ENCODE measurements at places on chromosomes 7 and 10. TPM values are rescaled to one million over a fixed set of nuclear protein-coding genes. Genes with fewer than 3 reads are reported as not detected.

SGCE gene
- total RNA-seq = under 0.01 TPM

CNTNAP2 gene
- 0.54 TPM for total RNA-seq

BLNK gene
- 1.3 TPM for total RNA-seq

CYP2W1 gene
- total RNA-seq = not detected

ANKRD61 gene
- under 0.01 TPM for total RNA-seq

STOX1 gene
- total RNA-seq = 0.54 TPM

SRRT gene
- total RNA-seq = 67.6 TPM

SFMBT2 gene
- total RNA-seq = 4.3 TPM

CAV1 gene
- total RNA-seq = 4.3 TPM

DNA sequence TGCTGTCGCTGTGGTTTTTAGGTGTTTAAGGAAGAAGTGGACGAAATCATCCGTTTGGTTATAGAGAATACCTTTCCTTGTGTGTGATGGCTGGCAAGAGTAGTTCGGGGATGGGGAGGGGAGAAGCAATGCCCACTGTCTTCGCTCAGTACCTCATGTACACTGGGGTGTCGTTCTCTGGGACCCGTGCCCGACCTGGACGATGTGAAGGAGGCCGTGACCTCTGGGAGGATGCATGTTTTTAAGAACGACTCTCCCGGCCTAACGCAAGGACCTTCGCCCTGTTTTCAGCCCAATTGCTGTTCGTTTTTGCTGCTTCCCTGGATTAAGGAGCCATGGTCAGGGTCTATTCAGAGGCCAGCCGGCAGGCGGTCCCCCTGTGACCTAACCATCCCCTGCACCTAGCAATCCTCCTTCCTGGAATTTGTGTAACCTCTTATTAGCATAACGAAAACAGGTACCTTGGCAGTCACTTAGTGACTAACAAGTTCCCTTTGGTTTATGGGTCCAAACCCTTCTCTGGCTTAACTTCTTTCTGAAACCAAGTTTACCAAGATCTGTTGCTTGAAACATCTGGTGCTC lies 1.3 kb downstream of the NFE2L3 start:
- no peak for DNase-seq

- no peak for DNase-seq
Measured at GRCh38 chr7:78953726-78954363, 499.6 kb downstream of the MAGI2 start.

GRCh38 chr10:79399223-79399831 lies 46.1 kb downstream of the ZCCHC24 start:
- no peak for DNase-seq

- DNase-seq = peak; percentile 10
Measured at GRCh38 chr10:57579926-57580325, 687.8 kb downstream of the IPMK start.

DNA sequence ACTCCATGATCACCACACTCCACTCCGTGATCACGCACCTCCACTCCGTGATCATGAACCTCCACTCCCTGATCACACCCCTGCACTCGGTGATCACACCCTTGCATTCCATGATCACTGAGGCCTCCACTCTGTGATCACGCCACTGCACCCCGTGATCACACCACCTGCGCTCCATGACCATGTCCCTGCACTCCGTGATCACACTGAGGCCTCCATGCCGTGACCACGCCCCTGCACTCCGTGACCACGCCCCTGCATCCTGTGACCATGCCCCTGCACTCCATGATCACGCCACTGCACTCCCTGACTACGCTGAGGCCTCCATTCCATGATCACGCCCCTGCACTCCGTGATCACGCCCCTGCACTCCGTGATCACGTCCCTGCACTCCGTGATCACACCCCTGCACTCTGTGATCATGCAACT lies 27.1 kb downstream of the STK32C start:
- no peak for DNase-seq

- DNase-seq = no peak
Measured at GRCh38 chr7:2820508-2820934, 23.6 kb downstream of the GNA12 start.

GRCh38 chr10:61612450-61612849 lies 50.3 kb upstream of the CABCOCO1 start:
- no peak for DNase-seq

DNA sequence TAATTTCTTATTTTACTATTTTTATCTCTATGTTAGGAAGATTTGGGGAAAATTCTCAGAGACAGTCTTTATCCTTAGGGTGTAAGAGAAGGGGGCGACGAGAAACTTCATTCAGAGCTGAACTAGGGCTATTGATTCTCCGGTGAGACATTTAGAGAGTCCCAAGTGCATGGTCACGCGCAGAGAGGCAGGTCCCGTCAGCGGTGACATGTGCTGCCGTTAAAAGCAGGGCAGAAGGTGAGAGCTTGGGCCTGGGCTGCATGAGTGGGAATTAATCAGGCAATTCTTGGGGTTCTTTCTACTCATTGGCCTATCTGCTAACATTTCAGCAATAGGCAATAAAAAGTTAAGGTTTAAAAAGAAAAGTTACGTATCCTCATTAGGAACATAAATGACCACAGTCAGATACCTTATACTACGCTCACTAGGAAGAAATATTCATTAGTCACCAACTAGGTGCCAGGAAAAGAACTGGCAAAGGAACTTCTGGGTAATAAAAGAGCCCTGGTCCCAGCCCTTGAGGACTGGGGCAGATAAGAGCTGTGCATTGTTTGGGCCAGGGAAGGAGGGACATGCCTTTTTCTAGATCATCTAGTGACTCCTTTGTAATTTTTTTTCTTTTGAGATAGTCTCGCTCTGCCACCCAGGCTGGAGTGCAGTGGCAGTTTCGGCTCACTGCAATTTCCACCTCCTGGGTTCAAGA lies 21.2 kb downstream of the PRKCQ start:
- DNase-seq = no peak

GRCh38 chr10:62205750-62206399 lies 62.8 kb downstream of the RTKN2 start:
- DNase-seq = no peak

DNA sequence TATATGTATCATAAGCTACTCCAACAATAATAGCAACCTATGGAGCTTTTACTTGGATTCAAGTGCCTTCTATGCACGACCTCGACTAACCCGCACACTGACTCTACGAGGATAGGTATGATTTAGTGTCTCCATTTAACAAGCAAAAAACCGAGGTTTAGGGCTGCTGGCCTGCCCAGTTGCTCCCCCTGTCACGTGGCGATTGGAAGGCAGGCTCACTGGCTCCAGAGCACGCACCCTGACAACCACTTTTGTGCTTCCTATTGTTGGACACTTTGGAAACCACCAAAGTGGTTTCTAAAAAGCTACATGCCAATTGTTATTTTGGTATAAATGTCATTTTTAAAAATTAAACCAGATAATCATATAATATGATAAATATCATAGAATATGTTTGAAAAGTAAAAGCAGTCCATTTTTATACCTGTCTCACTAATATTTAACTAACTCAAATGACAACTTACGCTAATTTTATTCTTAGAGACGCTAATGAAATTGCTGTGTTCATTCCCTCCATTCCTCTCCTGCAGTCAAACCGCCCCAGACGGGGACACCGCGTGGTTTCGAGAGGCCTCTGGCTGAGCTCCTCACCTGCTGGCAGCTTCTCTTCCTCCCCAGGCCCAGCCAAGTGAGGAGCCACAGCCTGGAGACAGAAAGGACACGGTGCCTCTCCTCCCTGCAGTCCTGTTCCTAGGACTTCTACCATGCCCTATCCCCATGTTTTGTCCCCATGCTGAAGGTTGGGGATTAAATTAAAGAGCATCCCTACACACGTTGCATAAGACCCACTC lies 22.2 kb upstream of the RHEB start:
- DNase-seq = no peak

DNA sequence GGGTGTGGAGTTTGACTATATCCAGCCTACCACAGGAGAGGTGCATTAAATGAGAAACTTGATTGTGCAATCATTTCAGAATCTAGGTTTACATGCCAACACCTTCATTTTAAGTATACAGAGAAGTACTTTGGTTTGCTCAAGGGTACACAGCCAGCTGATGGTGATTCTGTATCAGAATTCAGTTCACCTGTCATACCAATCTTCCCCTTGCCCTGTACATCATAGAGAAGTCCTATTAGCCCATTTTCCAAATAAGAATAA lies 35.0 kb upstream of the PPP1R17 start:
- no peak for DNase-seq

- DNase-seq = no peak
Measured at GRCh38 chr7:17233603-17234002, 64.8 kb upstream of the AHR start.

- DNase-seq = no peak
Measured at GRCh38 chr7:72035266-72035665, 376.9 kb downstream of the CALN1 start.

- no peak for DNase-seq
Measured at GRCh38 chr10:86855513-86855912, 99.1 kb downstream of the BMPR1A start.

DNA sequence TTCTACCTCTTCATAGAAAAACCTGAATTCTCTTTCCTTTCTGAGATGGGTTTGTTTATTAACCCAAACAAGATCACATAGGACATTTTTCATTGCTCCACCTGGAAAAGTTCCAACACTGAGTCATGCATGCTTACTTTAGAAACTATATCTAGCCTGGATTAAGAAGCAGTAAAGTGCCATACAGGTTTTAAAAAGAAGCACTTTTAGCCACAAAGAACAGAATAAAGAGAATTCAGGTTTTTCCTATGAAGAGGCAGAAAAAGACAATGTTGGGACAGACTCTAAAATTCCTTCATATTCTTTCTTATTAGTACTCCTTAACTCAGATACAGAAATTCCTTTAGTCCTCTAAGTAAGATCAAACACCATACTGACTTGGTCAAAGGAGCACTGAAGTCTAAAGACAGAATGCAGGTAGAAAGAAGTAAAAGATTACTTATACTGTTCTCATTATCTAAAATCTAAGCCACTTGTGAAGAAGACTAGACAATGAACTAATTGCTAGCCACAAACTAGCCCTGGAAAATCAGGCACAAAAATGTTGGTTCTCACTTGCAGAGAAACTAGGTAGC lies 241.3 kb downstream of the ANK3 start:
- DNase-seq = no peak

DNA sequence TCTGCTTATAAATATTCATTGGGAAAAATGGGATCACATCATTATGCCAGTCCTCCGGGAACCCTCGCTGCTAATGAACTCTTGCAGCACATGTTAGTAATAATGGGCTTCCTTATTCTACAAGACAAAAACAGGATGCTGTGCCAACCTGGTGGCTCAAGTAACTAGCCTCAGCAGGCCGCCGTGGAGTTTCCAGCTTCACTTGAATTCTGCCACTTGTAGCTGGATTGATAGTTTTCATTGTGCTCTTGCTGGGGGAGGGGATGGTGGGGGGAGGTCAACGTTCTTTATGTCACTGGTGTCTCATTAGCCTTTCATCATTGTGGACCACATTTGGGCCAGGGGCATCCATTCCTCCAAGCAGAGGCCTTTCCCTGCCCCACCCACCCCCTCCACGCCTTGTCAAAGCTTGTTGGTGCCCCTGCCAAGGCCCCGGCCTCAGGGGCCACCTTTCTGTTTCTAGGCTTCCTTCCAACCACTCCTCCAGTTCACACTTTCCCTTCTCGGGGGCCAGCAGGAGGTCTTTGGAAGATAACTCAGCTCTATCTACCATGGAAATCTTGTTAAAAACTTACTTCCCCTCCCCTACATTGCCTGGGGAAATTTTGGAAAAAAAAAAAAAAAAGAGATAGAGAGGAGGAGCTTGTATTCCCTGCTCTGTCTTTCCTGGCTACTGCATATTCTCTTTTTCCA lies 153.9 kb downstream of the BMPER start:
- DNase-seq = no peak

DNA sequence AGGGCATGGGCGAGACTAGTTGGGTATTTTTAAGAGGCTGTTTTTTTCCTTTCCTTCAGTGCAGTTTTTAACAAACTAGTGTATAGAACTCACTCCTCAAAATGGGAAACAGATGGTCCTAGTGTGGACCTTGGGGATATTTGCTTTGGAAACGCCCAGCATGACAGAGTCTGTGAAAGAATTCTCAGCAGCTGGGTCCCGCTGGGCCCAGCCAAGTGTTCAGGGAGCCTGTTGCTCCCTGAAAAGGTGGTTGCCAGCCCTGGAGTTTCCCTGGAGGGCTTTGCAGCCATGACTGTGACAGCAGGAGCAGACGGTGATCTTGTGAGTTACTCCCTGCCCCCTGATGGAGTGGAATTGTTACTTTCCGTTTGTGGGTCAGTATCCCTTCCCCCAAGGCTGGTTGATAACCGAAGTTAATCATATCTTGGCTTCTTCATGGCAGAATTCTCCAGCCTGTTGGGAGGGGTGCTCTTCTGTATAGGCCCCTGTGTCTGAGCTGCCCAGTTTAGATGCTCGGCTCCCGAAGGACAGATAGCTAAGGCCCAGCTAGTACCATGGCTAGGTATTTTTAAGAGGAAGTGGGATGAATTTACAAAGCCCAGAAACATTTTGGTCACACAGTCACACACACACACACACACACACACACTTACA lies 278.6 kb upstream of the HABP2 start:
- no peak for DNase-seq

DNA sequence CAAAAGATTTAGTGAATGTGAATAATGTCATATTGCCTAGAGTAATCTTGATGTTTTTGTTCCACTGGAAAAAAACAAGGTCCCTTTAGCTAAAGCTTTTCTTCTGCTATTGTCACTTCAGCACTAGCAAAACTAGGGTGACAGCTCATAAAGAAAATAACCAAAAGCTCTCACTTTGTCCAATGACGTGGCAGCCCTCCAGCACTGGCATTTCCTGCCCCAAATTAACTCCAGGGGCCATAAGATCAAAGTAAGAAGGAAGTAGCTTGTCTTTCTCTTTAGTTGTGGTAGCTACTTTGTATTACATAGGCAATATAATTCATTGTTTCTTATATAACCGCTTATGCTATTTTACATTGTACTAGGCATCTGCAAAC lies 47.3 kb downstream of the LRRN3 start:
- DNase-seq = peak; percentile 13

DNA sequence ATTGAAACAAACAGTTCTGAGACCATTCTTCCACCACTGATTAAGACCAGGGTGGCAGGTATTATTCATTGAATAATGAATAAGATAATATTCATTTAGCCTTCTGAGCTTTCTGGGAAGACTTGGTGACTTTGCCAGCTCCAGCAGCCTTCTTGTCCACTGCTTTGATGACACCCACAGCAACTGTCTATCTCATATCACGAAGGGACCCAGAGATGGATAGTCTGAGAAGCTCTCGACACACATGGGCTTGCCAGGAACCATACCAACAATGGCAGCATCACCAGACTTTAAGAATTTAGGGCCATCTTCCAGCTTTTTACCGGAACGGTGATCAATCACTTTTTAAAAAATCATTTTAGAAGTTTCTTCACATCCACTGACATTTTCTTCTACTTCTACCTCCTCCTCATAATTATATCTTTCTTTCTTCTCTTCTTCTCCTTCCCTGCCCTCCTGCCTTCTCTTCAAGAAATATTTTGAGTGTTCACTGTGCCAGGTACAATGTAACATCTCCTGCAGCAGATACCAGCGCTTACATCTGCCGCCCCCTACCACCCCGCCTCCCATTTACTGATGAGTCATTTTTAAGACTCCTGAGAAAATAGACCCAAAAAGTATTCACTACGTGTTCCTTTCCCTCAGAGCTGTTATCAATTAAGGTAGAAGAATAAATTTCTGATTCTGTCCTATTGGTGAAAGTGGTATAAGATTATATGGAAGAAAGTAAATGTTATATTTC lies 101.7 kb downstream of the VTI1A start:
- DNase-seq = no peak

- peak; percentile 10 for DNase-seq
Measured at GRCh38 chr10:85548034-85548433, 818.6 kb downstream of the GRID1 start.

Data from hematopoietic multipotent progenitor cell (in vitro differentiated cells).